Mesendoderm (in vitro differentiated cells): ENCODE measurements at places on chromosomes 5 and 9.

DNA sequence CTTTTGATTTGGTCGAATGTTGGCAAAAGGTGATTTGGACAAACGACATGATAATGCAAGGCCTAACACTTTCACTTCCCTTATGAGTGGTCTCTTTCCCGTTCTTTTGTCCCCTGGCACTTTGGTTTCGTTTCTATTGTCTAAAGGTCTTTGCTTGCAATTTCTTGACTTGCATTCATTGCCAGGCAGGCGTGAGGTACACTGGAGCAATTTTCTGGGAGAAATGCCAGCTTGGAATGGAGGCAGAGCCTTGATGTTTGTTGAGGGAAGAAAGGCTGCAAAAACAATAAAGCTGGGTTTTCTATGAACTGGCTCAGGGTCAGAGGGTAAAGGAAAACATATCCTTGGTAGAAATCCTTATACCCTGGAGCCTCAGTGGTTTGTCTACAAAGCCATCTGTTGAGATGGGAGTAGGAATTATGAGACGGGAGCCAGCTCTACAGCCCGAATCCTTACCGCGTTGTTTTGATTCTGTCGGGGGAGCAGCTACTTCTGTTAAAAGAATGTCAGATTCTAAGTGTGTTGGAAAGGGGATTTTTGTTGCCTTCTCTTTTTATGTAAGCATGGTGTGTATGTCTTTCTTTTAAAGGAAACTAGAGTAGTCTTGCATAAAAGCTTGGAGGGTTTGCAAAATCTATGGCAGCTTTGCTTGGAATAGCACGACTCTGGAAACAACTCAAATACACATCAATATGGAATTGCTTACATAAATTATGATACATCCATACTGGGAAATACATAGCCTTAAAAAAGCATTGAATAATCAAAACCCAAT, 158.9 kb downstream of the RMI1 start:
- DNase-seq, result no peak

GRCh38 chr9:3509926-3510325, 15.9 kb downstream of the RFX3 start:
- DNase-seq, result no peak

DNA sequence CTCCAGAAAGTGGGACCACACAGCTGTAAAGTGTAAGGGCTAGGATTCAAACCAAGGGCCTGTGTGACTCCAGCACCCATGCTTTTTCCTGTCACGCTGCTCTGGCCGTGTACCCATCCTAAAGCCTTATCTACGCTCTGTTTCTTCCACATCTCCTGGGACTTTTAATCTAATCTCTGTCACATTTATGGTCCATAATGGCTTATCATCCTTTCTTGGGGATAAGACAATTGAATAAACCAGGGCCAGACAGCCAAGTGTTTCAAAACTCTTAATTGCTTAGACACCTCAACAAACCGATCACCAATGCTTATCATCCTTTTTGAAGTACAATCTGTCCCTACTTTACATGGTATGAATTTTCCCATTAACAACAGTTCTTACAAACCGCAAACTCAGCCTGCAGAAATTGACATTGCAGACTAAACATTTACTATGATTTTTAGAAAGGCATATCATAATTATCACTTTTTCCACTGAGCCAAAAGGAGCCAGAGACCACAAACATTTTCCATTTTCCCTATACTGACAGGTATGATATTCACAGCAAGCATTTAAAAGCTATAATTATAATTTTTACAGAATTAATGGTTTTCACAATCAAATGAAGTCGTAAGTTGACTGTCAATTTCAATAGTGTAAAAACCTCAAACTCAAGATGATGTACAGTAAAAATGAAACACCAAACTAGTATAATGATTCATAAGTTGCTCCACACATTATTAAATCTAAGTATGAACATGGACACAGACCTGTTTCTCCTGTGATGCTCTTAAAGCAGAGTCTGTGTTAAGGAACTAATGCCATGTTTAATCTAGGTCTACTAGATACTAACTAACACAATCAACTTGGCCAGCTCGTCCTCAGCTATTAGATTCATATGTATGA, 99.5 kb downstream of the FBXW11 start:
- DNase-seq, result peak; percentile 32

DNA sequence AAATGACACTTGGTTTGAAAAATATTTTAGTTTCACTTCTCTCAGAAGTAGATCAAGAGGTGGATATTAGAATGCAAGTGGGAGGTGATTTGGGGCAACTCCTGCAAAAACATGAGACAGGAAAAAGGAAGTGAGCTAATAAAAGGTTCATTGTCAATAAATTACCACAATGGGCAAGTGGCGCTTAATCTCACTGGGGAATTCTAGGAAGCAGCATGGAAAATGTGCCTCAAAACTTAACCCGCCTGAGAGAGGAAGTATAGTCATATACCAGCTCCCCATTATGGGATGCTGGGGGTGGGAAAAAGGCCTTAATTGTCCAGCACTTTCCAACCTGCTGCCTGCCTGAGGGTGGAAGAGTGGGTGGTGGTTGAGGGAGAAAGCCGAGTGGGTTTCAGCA, 204.1 kb downstream of the ELAVL2 start:
- DNase-seq, result no peak

- DNase-seq, result no peak
Observed at GRCh38 chr5:81344736-81345135, 43.3 kb downstream of the ZCCHC9 start.

- DNase-seq, result no peak
Observed at GRCh38 chr9:36037549-36038122, 923 bp downstream of the RECK start.

DNA sequence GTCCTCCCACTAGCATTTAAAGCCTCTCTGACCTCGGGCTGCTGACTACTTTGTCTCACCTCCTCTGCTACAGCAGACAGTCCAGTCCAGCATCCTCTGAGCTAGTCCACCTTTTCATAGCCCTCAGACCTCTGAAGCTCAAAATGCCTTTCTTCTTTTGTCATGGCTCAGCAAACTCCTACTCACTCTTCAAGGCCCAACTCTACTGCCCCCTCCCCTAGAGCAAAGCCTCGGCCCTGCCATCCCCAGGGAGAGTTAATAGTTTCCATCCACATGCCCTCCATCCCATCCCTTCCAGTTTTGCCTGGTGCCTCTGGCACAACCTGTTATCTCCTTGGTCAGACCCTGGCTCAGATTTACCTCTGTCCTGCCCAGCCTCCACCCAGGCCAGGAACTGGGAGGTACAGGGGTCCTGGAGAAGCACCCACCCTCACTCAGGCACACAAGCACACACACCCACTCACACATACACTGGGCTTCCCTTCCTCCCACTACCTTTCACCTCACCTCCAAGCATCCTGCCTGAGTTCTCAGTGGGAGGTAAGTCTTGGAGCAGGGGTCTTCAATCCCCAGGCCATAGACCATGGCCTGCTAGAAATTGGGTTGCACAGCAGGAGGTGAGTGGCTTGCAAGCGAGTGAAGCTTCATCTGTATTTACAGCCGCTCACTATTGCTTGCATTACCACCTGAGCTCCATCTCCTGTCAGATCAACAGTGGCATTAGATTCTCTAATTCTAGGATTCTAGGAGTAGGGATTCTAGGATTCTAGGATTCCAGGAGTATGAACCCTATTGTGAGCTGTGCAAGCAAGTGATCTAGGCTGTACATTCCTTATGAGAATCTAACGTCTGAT, 18.1 kb downstream of the PDLIM4 start:
- no peak for DNase-seq

DNA sequence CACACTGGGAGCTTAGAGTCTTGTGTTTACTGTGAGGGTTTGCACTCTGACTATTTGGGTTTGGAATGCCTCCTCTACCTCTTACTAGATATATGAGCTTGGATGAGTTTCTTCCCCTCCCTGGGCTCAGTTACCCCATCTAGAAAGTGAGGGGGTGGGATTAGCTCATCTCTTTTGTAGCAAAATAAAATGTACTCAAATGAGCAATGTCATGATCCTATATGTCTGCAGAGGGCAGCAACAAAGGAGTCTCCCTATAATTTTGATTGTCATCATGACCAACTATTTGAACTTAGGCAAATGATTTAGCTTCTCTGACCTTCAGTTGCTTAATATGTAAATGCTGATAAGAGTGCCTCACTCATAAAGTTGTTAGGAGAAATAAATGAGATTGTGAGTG, 109.0 kb downstream of the DPYSL3 start:
- no peak for DNase-seq

DNA sequence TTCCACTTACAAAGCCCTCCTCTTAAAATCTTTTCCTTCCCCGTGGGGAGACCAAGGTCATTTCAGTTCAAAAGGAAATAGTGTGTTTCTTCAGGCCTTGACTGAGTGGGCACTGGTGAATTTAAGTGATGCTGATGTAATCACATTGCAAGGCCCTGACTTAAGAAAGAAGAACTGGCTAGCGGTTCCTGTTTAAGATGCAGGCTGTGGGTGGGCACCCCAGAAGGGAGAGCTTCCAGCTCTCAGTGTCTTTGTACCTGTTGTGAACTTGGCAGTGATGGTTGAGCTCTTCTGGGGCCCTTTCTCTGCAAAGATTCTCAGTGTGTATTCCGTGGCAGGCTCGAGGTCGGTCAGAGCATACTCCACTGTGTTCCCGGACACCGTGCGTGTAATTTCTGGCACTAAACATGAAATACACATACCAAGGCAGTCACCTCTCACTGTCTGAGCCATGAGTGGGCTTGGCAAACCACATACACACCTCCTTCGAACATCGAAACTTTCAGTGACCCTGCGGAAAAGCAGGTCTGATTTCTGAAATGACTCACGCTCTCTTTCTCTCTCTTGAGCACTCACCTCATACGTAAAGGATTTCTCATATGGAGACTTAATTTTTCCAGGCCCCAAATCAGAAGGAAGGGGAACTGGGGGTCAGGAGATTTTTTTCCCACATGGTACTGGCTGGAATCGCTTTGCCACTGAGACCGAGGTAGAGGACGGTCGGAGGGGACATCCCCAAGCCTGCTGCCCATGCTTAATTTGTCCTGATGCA, 81.9 kb downstream of the TNC start:
- DNase-seq, result peak; percentile 61
